ENCODE measurements at places on chromosomes 1 and 21.

GRCh38 chr1:198234520-198235251, 77.9 kb downstream of the NEK7 start:
- DNase-seq: no peak

DNA sequence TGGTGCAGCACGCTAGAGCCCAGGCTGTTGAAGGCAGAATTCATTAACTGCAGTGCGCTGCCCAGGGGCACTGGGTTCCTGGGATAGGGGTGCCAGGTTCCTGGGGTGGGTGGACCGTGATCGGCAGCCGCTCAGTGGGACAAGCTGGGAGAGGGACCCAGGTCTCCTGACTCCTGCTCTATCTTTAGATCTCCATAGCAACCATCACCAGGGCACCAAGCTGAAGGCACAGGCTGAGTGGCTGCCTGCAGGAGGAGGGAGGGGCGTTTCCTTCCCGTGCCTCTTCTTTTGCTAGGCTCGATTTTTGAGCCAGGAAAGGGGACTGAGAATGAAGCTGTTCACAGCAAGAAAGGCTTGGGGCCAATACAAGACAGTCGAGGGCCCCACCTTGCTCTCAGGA, 20.9 kb upstream of the CDCP2 start:
- no peak for DNase-seq

- DNase-seq: no peak
Observed at GRCh38 chr1:236165238-236165981, 23.1 kb downstream of the GPR137B start.

DNA sequence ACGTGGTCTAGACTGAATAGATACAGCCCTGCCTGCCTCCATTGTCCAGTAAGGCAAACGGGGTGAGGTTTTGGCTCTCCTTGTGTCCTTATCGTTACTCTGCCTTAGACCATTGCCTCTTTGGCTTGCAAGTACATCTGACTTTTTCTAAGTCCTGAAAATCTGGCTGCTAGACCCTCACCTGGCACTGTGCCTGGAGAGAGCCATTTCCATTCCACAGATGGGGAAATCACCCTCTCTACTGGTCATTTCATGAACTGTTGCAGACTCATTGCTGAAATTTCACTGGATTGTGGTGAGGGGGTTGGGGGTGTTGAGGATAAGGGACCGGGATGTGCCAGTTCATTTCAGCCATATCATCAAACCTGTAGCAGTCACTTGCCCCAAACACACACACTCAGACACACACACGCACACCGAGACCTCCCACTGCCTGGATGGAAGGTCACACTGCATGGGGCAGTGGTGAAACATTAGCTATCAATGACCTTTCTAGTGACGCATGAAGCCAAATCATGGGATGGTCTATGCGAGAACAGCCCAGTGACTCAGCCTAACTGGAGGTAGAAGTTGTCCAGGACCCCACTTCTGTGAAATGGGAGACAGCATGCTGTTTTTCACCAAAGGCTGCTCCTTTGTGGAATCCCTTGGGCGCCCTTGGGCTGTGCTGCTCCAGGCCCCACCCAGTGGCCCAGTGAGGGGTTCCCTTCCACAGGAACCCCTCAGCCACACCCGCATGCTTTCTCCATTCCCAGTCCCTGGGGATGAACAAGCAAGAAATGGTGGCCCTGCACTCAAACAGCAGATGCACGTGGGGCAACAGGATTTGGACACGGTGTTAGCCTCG, 34.9 kb upstream of the VASH2 start:
- DNase-seq: peak; percentile 46

DNA sequence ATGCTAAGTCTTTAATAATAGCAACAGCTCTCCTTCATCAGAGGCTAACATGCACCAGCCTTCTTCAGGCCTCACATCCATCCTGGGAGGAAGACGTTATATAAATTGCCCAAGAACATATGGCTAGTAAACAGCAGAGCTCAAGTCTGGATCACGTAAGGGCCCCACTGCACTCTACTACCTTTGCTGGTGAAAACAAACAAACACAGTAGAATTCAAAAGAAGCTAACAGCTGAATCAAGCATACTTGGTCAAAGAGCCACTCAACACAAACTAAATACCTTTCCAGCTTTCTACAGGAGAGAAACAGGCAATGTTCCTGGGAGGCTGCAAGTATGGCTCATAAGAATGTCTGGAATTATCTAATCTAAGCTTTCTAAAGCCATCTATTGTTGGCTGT, 66.0 kb downstream of the WLS start:
- no peak for DNase-seq

- DNase-seq: no peak
Observed at GRCh38 chr1:110472546-110472945, 21.6 kb downstream of the PROK1 start.

GRCh38 chr1:31410871-31411270, 2.1 kb upstream of the SERINC2 start:
- DNase-seq: no peak

DNA sequence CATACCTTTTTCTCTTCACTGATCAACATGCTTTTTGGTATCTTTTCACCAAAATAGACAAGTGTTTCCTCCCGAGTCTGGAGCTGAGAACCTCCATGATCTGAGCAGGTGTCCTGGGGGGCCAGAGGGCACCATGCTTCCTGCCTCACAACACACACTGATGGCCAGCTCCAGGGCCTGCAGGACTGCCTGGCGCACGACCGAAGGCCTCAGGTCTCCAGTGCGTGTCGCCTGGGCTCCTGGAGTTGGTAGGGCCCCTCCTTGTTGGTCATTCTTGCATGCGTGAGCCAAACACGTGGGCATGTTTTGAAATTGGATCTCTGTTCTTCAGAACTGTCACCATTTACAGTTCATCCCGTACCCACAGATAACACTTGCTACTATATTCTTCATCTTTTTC, 64.4 kb downstream of the SLC37A1 start:
- DNase-seq: no peak

DNA sequence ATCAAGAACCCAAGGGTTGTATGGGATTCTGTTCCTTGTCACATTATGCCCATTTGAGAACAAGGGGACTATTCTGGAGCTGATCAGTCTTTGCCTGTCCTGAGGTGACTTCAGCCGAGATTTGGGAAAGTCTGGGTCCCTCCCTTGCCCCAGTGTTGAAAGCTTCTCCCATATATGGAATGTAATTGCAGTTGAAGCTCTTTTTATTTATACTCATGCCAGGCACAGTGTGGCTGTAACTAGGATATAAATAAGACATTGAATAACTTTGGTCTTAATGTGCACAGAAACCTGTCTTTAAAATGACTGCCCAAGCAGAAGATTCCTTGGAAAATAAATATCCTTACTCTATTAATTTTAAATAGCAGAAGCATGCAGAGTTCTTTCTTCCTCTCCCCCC, 15.2 kb downstream of the AKNAD1 start:
- DNase-seq: no peak

GRCh38 chr1:244810221-244810620, 25.2 kb upstream of the COX20 start:
- no peak for DNase-seq

- DNase-seq: peak; percentile 55
Observed at GRCh38 chr1:234731569-234732085, 121.6 kb upstream of the IRF2BP2 start.

DNA sequence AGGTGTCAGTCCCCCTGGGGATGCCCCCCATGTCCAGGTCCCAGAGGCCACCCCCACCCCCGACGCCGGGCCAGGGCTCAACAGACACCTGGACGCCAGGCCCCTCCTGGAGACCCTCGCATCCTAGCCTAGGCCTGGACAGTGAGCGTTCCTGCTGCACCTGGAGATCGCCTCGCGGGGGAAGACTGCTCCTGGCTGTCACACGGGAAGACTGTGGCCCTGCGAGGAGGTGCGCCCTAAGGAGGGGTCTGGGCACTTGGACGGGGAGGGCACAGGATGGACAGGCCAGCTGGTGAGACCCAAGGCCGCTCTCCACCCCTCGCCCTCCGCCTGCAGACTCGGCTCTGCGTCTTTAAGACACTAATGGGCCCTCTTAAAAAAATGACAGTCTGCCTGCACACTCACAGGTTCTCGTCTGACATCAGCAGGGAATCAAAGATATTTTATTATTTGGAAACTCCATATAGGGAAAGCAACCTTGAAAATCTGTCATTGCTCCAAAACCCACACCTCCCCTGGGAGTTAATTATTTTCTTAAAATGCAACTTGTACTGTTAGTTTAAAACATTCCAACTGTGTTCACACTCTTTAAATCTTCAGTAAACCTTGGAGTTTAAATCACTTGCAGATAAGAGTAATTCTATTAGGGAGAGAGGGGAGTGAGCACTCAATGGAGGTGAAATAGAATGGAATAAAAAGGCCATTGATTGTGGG, 45.6 kb upstream of the ACTRT2 start:
- no peak for DNase-seq

DNA sequence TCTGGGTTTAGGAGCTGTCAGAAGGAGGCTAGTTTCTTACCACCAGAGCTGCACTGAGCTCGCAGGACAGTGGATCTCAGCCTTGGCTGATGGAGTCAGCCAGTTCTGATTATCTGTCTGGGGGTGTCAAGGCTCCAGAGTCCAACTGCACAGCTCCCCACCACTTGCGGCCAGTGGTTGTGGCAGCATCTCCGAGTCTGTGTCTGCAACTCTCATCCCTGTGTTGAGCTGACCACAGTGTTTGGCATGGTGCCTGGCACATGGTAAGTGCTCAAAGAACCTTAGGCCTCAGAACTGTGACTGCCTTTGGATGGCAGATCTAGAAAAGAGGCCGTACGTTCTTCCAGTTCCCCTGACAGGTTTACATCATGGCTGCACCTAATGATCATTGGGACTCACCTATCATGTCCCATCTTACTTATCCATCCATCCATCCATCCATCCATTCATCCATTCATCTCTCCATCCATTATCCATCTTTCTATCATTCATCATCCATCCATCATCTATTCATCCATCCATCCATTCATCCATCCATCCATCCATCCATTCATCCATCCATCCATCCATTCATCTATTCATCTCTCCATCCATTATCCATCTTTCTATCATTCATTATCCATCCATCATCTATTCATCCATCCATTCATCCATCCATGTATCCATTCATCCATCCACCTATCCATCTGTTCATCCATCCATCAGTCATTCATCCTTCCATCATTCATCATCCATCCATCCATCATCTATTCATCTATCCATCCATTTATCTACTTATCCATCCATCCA, 114.5 kb downstream of the CRYAA start:
- no peak for DNase-seq

DNA sequence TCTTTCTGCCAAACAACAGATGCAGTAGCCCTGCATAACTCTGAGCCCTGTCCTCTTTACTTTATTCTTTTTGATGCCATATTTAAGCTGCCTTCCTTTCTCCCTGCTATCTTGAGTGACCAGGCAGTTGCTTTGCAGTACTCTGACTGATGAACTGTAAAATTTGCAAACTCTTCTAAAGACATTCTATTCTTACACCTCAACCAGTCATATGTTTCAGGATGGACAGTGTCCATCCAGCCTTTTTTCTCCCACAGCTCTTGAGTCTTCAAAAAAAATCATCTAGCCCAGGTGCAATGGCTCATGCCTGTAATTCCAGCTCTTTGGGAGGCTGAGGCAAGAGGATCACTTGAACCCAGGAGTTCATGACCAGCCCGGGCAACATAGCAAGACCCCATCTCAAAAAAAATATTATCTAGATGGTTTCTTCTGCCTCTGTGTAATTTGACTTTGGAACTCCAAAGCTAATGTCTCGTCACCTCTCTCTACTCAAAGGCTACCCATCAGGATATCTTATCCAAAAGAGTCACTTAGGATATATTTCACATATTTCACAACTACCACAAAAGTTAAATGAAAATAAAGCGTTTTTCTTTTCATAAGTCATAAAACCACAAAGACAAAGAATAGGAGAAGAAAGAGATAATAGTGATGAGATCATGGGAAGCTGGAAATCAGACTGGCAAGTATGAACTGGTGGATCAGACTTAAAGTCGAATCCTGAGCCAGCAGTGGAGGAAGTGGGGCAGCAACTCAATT, 54.6 kb upstream of the IPO9 start:
- no peak for DNase-seq

DNA sequence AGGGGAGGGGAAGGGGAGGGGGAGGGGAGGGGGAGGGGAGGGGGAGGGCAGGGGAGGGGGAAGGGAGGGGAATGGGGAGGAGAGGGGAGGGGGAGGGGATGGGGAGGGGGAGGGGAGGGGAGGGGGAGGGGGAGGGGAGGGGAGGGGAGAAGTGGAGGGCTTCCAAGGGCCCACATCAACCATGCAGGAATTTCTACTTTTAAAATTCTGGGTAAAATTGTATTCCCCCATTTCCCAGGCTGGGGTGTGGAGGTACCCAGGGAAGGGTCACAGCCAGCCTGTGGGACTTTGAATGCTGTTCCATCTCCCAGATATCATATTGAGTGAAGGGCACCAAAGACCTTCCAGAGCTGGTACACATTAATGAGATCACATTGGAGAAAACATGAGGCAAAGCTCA, 126.9 kb upstream of the ETS2 start:
- DNase-seq: no peak

DNA sequence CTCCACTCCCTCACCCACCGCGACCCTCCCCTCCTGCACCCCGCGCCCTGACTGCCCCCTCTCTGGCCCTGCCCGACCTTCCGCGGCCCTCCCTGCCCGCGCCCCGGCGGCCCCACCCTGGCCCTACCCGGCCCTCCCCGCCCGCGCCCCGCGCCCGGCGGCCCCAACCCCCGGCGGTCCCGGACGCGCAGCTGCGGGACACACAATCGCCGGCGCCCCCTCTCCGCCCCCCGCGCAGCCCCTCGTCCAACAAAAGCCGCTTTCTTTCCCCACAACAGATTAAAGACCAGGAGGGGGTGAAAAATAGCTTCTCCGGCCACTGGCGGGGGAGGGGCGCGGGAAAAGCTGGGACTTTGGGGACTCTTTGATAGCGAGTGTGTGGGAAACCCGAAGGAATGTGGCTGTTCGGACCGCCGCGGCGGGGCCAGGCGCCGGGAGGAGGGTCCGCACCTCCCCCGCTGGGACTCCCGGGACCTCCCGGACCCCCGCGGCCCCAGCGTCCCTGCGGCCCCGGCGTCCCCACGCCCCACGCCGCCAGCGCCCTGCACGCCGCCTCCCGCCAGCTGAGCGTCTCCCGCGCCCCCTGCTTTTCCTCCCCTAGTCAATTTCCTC, 8.8 kb upstream of the ID3 start:
- DNase-seq: no peak

- DNase-seq: peak; percentile 48
Observed at GRCh38 chr1:51236531-51237350, 668 bp downstream of the RNF11 start.

All from GM13976 (cell line).